NCI-H2029 treated with DMSO at 0.1 percent for 48 hours (cell line): ENCODE measurements at places on chromosomes 7 and 10.

DNA sequence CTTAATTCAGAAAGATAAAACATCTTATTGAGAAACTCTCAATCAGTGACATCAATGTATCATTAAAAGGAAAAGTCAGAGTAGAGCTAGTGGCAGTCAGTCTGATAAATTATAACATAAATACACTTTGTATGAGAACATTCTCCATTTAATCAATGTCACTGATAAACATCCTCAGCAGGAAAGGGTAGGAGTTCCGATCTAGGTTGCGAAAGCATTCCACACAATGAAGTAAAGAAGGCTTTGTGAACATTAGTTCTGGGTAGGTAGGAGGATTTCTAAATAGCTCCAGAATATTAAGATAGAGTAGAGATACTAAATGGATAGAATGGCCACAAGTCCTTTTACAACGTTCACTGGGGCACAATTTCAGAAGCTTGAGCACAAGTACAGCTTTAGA lies 179.7 kb upstream of the MALRD1 start:
- DNase-seq: no peak

- no peak for DNase-seq
Observed at GRCh38 chr10:110724937-110725336, 80.8 kb downstream of the RBM20 start.

DNA sequence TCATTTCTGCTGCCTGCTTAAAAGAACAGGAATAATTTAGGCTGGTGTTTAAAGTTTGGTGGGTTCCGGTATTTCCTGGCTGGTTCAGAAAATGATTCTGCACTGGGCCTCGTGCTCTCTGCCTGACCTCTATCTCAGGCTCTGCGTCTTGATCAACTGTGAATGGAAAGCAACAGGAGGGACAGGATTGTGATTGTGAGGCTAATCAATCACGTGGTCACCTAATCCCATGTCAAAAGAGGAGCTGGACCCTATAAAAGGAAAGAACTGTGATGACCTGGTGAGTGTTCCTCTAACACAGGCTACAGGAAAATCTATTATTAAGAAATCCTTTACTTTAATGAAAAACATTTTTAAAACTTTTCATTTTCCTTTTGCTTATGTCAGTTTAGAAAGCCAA lies at the start of gene DHX32:
Gene DHX32 (minus strand): TSS at position 101 of the 400 bp plus-strand sequence. CDS start 468 bp downstream, outside the sequence.
- no peak for DNase-seq

DNA sequence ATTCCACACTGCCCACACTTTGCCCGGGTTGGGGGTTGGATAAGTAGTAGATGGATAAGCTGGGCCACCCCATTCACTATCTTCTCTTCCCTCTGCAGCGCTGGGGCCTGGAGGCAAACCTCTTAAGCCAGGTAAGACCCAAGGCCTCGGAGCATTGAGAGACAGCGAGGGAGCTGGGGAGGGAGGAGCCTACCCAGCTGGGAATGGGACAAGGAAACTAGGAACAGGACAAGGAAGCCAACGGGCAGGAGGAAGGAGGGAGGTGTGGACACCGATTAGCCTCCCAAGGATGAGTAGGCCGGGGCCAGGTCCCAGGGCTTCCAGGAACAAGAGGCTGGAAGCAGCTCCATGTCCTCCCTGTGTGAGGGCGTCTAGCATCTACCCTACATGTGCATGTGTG lies 9.6 kb downstream of the ELN start:
- no peak for DNase-seq

GRCh38 chr10:124387078-124387874 lies 31.4 kb downstream of the OAT start:
- no peak for DNase-seq

DNA sequence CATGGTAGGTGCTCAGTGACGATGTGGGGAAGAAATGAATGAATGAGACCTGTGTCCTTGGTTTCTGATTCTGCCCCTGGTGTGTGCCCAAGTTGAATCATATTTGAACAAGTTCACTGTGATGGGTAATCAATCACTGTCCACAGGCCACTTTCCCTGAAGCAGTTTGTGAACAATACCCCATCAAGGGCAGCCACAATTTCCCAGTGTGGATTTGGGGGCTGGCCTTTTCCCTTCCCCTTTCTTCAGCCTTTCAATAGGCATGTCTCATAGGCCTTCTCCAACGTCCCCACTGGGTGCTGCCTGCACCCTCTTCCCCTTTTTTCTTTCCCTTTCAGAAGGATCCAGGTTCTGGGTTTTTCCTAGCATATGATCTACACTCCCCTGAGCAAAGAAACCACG lies 64.7 kb downstream of the CREB5 start:
- DNase-seq: no peak

GRCh38 chr7:17302575-17303142 lies 4.2 kb downstream of the AHR start:
- DNase-seq: no peak

- DNase-seq: no peak
Observed at GRCh38 chr7:130850956-130851355, 116.9 kb upstream of the KLF14 start.

GRCh38 chr10:28586176-28586575 lies 53.3 kb downstream of the WAC start:
- DNase-seq: no peak

GRCh38 chr10:11285171-11285570 lies 267.5 kb downstream of the CELF2 start:
- DNase-seq: no peak

- no peak for DNase-seq
Observed at GRCh38 chr7:391961-392524, 102.1 kb downstream of the FOXL3 start.

- DNase-seq: no peak
Observed at GRCh38 chr10:52756295-52756694, 16.3 kb downstream of the MBL2 start.

DNA sequence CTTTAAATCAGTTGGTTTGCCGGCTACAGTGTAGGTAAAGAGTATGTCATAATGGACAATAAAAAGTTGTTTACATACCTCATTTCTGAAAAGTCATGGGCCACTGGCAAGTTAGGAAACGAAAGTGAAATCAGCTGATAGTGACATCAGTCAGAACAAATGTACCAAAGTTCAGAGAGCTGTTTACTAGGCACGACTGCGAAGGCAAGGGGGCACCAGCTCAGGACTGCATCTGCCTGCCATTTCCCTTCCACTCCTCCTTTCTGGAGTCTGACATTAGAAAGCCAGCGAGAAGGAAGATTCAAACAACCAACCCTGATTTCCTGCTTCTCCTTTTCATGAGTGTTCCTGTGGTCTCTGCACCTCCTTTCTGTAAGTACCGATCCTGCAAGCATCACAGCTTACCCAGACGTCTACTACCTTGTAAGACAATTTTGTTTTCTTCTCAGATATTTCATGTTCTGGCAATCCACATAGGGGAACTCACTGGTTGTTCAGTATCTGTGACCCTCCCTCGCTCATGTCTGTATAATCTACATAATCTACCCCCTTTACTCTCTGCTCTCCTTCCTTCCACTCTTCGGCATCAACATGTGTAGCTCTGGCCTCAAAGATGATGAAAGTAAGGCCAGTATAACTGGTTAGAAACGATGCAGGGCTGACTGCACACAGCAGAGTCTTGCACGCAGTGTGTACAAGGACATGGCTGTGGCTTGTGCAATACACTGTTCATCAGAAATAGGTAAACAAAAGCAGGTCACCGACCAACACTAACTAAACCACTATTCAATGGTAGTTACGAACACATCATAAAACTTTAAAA lies at the start of gene TMEM140:
Gene TMEM140 (plus strand): TSS at position 174 of the 823 bp plus-strand sequence. CDS start 16,370 bp downstream, outside the sequence.
- DNase-seq: no peak

- no peak for DNase-seq
Observed at GRCh38 chr10:89916468-89917215, 215.3 kb downstream of the KIF20B start.

DNA sequence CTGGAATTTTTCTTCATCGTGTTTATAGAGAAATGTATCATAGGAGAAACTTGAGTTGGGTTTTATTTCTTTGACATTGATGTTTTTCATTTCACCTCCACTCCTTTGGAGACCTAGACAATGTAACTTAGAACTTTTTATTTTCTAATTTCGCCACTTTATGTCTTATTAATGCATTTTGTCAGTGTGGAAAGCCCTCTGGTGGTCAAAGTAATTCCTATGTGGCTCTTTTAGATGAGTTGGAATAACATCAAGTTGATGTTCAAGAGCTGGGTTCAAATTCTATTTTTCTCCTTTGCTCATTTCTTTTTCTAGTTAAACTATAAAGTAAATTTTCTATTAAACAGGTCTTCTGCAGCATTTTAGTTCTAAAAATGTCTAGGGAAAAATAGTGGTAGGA lies 478.6 kb downstream of the LRMDA start:
- DNase-seq: no peak

GRCh38 chr10:104989880-104990279 lies 348.8 kb downstream of the SORCS3 start:
- DNase-seq: no peak

DNA sequence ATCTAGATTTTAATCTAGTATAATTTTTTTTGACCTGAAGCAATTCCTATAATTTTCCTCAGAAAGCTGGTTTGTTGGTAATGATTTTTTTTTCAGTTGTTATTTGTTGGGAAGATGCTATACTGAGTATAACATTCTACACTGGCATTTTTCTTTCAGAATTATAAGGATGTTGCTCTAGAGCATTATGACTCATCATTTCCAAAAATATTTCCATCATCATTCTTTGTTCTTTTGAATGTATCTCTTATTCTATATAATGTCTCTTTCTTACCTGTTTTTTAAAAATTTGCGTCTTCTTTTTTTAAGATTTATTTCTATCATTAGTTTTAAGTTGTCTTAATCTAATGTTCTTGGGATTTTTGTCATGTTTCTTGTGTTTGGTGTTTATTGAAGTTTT lies 356.5 kb upstream of the KCND2 start:
- DNase-seq: no peak

DNA sequence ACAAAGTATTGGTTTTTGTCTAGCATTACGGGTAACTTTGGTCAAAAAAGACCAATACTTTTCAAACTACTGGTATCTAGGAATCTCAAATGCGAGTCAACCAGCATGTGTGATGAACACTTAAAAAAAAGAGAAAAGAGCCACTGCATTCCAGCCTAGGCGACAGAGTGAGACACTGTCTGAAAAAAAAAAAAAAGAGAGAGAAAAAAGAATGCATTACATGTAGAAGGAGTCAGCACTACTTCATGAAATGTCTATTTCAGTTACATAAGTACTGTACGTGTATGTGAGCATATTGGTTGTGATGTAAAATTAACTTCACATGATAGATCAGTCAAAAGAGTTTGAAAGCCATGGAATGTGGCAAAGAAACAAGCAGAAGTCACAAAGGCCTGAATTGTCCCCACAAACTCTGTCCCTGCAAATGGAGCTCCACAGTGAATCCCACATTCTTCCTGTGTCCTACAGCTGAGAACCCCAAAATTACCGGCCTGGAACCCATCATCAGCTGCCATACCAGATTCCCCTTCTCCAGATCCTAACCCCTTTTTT lies 1.6 kb downstream of the DENND11 start:
- DNase-seq: no peak

GRCh38 chr7:90298145-90299038 lies 22.7 kb downstream of the FAM237B start:
- no peak for DNase-seq

DNA sequence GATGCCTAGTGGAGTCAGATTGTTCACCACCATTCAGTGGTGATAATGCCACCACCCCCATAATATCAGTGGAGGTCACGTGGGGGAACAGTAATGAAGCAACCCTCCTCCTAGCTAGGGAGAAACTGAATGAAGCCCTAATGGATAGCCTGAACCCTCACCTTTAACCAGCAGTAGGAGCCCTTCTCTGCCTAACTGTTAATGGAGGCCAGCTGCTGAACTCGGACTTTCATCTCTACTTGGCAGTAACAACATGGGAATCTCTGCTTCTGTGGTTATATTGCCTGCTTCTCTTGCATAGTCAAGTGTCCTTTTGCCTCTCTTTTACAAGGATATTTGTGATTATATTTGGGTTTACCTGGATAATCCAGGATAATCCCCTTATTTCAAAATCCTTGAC lies 1097.9 kb downstream of the REEP3 start:
- no peak for DNase-seq

DNA sequence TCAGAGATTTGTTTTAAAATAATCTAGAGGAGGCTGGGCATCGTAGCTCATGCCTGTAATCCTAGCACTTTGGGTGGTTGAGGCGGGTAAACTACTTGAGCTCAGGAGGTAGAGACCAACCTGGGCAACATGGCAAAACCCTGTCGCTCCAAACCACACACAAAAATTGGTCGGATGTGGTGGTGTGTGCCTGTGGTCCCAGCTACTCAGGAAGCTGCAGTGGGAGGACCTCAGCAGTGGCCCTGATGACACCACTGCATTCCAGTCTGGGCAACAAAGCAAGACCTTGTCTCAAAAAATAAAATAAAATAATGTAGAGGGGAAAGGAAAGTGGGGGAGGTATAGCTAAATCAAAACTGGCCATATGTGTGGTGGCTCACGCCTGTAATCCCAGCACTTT lies 13.9 kb upstream of the PPP3CB start:
- no peak for DNase-seq

DNA sequence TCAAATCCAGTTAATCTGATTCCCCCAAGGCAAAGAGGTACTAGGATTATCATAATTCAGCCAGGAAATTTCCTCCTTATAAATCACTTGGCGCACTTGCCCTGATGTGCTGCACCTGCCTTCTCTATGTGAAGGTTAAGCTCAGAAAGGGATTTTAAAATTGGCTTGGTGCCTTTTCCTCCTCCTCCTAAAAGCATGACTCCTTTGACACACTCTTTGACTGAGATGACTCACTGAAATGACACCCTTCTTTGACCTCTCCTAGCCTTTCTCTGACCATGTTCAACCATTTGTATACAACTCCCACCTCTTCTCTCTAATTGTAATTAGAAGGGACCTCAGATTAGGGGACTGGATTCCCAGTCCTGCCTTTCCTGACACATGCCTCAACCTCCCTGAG lies 46.5 kb downstream of the ABLIM1 start:
- DNase-seq: no peak

DNA sequence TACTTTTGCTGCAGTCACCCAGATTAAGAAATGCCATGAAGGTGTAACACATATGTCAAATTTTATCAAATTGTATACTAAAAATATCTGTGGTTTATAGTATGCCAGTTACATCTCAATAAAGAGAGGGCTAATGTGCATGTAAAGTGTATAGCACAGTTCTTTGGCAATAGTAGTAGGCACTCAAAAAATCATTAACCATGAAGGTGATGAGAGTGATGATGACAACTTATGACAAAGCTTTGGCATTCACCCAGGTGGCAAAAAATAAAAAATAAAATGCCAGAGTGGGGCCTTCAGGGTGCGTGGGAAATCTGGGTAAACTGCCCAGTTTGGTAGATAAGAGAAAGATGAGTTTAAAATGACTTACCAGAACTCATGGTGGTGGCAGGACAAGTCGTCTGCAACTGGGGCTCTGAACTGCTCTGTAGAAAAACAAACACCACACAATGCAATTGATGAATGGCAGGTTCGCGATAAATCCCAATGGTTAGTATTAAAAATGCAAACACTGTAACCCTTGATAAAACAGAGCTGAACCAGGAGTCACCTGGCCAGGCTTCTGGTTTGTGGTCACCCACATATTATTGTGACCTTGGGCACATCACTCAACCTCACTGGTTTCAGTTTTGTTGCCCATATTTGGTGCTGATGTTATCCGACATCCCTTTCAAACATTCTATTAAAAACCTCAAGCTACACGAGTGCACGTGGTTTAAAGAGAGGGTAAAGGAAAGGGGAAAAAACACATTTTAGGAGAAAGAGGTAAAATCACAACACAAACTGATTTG lies 120.2 kb downstream of the SORBS1 start:
- peak; percentile 17 for DNase-seq
